ENCODE measurements at places on chromosomes 5 and 9.

- no peak for DNase-seq
Observed at GRCh38 chr5:16902846-16903245, 33.2 kb downstream of the MYO10 start.

- no peak for DNase-seq
Observed at GRCh38 chr5:100992354-100992753, 89.3 kb upstream of the ST8SIA4 start.

DNA sequence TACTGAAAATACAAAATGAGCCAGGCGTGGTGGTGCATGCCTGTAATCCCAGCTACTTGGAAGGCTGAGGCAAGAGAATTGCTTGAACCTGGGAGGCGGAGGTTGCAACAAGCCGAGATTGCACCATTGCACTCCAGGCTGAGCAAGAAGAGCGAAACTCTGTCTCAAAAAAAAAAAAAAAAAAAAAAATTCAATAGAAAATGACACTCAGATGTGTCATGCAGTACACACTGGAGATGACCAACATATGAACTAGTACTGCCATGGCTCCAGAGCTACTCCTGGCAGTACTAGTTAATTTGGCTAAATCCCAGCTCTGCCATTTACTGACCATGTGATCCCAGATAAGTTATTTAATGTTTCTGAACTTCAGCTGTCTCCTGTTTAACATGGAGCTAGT, 7.3 kb downstream of the ATOX1 start:
- no peak for DNase-seq

DNA sequence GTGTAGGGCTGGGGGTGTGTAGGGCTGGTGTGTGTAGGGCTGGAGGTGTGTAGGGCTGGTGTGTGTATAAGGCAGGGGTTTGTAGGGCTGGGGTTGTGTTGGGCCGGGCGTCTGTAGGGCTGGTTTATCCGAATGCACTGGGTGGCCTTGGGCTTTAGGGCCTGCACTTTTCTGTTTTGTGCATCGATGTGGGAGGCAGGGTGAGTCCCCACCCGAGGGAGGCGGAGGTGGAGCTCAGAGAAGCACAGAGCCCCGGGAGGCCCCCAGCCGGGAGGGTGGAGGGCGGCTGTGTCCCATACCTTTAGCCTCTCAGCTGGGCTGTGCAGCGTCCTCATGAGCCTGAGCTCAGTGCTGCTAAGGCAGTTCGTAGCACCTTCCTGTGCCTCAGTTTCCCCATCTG, 13.5 kb downstream of the COL5A1 start:
- DNase-seq: no peak

Data from GM06990 (cell line).